Fibroblast of lung (primary cell): ENCODE measurements at places on chromosomes 13 and 19.
A peak's percentile ranks its signal among the peaks of the same experiment; 100 is the strongest.

- DNase-seq: no peak
Measured at GRCh38 chr13:73943137-73943964, 190.9 kb downstream of the KLF12 start.

GRCh38 chr13:40874138-40874779 is 84.8 kb downstream of the SLC25A15 start:
- DNase-seq: no peak

DNA sequence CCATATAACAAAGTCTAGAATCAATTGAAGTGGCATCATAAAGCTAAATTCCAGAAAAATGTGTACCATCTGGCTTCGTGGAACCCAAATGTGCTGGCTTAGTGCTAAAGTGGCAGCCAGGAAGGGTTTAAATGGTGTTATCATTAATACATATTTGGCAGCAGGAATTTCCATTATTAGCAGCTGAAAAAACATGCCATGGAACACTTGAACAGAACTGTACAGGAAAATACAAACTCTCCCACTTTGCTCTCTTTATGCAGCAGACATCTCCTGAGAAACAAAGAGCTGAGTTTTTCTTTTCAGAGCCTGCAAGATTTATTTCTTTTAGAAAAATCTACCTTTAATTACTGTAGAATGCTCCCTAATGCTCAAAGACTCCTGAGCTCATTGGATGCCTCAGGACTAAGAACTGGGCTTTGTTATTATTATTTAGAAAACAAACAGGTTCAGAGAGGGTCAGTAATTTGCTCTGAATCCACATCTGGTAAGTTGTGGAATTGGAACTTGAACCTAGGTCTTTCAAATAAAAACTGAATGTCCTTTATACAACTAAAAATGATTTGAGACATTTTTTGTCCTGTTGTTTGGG is 179.0 kb downstream of the LACC1 start:
- peak; percentile 17 for DNase-seq

DNA sequence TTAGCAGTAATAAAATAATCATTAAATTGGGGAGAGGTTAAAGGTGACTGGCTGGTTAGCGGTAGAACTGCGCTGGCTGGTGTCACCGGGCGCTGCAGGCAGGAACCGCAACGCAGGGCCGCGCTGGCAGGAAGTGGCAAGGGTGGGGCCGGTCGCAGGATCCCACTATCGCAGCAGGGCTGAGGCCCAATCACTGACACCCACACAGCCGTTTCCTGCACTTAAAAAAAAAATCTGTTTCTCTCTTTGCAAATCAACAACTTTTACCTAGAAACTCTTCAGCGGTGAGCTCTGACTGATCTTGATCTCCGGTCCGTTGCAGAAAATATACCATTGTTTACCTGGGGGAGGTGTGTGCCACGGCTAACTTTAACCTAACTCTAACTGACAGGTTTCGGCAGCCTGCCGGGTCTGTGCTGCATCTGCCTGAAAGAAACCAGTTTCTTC is 46.9 kb downstream of the KLF2 start:
- DNase-seq: no peak

GRCh38 chr19:13165162-13165997 is 15.2 kb downstream of the IER2 start:
- DNase-seq: peak; percentile 22

DNA sequence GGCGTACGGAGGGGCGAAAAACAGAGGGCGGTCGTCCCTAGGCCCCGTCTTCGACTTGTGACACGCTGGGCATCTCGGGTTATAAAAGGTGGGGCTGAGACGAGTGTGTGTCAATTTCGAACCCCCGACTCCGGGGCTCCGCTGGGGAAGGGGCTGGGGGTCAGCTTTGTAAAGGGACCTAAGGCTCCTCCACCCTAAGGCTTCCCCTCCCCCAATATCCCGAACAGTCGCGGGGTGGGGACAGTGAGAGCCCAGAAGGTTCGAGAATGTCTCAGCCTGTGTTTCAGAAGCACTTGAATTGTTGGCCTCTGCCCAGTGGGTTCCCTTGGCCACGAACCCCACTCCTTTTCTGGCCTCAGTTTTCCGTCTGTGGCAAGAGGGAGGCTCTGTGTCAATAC is 450 bp downstream of the SELENOW start:
- no peak for DNase-seq

DNA sequence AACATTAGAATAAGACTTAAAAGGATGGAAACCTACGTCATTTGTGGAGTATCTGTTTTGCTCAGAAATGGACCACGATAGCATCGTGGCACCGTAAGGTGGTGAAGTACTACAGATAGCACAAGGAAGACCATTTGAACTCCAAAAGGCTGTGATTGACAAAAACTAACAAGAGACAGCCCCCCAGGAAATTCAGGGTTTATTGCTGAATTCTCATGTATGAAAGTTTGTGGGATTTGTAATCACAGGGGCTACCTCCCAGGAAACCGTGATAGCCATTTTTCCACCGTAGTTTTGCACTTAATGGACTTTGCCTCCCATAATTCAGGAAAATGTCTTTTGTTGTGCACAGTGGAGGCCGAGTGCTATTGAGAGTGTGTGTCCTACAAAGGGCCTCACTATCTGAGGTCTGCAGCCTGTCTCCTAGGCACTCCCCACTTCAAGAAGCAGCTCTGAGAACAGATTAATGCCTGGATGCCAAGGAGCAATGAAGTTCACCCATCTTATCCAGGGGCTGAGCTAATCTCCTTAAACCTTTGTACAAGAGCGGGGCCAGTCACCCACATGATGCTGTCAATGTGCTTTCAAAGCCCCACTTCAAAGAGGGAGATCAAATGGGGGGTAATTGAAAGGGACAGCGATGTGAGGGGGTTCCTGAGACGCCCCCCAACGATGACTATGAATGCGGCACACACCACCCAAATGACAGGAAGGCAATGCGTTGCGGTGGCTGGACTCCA is 182.6 kb downstream of the COL4A1 start:
- DNase-seq: no peak

DNA sequence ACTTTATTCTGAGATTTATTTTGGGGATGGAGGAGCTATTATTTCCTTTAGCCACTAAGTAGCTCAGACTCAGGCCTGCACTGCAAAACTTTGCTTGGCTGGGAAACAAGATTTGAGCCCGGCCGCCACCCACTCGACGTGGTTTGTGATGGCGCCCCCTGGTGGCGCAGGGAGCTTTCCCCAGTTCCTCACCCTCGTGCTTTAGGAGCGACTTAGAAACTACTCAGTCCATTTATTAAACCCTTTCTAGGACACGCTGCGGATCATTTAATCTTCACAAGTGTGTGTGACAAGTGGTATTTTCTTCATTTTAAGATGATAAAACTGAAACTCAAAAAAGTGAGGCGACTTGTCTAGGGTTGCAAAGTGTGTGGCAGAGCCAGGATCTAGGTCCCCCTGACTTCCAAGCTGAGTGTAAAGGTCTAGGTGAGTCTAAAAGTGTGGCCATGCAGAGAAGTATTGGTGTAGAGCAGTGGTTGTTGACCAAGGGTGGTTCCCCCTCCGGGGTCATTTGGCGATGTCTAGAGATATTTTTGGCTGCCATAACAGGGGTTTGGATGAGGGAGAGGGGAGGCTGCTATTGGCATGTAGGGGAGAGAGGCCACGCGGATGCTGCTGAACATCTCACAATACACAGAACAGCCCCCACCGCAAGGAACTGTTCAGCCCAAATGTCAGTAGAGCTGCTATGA is 2.2 kb downstream of the CXCL17 start:
- peak; percentile 49 for DNase-seq

DNA sequence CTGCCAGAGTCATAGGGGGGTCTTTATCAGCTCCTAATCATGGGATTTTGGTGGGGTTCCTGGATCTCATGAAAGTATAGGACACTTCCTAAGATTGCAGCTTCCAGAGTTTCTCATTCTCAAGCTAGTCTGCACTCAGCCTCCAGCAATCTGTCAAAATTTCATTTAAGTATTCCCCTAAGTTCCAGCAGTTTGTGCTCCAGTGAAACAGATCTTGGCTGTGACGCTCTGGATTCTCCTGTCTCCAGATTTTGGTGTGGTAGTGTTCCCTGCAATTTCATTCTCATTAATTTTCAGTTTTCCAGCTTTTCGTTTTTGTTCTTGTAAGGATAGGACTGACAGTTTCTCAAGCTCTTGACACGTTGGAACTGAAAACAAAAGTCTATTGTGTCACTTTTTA is 908.9 kb upstream of the MIR17HG start:
- DNase-seq: no peak

DNA sequence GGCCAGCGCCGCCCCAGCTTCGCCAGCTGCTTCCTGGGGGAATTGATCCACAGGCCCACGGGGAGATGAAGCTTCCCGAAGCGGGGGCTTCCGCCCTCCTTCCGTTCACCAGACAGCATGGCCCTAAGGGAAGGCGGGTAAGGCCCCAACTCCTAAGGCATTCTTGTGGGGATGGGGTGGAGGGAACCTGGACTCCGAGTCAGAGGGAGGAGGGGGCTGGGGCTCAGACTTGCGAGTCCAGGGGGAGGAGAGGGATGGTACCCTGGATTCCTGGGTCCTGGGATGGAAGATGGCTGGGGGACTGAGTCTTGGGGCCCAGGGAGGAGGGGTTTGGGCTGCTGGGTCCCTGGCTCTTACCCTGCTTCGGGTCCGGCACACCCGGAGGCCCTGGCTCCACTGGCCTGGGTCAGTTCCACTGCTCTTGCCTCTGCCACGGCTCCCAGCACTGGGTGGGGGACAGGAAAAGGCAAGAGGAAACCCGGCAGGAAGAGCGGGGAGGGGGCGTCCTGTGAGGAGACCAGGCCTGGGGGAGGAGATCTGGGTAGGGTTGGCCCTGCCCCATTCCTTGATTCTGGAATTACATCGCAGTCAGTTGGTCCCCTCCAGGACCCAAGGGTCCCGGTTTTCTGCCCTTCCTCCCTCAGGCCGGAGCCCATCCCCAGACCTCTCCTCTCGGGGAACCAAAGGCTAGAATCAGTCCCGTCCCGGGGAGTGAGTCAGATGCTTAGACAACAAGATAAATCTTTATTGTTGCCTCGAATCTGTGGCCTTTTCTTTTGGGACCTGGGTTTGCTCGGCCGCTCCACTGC is at the start of gene RASIP1:
Gene RASIP1, minus strand, starts transcription at position 447 of the 809 bp plus-strand sequence. Its CDS starts 328 bp downstream, at position 119.
- DNase-seq: no peak
